ENCODE measurements at places on chromosomes 16 and 17.
A peak's percentile ranks its signal among the peaks of the same experiment; 100 is the strongest.

GRCh38 chr16:83681381-83681956 lies 126.3 kb upstream of the HSBP1 start:
- no peak for DNase-seq

DNA sequence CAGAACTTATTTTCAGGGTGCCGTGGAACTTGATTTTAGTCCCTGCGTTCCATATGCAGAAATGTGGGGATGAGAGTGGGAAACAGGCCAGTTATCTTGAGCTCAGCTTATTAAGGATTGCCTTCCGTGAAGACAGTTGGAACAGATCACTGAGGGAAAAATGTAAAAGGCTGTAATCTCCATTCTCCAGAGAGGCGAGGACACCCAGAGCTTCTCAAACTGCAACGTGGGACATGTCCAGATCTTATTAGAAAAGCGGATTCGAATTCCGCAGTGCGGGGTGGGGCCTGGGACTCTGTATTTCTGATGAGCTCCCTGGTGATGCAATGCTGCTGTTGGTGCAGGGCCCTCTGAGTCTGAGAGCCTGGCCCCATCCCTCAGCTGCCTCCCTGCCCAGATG lies 185.6 kb upstream of the CIBAR2 start:
- no peak for DNase-seq

DNA sequence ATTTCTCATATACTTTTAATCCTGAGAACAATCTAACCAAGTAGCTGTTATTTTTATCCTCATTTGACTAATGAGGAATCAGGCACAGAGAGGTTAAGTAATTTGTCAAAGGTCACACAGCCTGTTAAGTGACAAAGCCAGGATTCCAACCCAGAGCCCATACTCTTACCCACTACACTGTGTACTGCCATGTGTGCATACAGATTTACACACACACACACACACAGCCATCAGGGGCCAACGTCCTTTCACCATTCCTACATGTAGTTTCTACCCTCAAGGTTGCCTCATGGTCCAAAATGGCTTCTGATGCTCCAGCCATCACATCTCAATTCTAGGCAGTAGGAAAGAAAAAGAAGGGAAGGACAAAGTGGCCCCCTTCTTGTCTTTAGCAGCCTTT lies 22.1 kb downstream of the TMEM186 start:
- no peak for DNase-seq

- no peak for DNase-seq
These were observed 25.0 kb downstream of the TAC4 start for GRCh38 chr17:49822829-49823228.

GRCh38 chr16:50442221-50442620 lies 73.4 kb upstream of the BRD7 start:
- no peak for DNase-seq

DNA sequence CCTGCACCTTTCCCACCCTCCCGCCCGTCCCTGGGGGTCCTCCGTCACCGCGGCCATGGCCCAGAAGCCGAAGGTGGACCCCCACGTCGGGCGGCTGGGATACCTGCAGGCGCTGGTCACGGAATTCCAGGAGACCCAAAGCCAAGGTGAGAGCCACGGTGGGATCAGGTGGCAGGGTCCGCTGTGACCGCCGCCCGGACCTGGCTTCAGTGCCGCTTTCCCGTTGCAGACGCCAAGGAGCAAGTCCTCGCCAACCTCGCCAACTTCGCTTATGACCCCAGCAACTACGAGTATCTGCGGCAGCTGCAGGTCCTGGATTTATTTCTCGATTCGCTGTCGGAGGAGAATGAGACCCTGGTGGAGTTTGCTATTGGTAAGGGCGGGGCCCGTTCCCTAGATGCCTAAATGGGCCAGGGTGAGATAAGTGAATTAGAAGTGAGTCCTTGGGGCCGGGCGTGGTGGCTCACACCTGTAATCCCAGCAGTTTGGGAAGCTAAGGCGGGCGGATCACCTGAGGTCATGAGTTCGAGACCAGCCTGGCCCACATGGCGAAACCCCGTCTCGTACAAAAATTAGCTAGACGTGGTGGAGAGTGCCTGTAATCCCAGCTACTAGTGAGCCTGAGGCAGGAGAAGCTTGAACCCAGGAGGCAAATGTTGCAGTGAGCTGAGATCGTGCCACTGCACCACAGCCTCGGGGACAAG lies 617 bp downstream of the ARMC7 start:
- DNase-seq: peak; percentile 25

GRCh38 chr17:72477491-72477890 lies 356.7 kb downstream of the SOX9 start:
- no peak for DNase-seq

- no peak for DNase-seq
These were observed 116.4 kb upstream of the SMURF2 start for GRCh38 chr17:64778240-64779097.

GRCh38 chr17:80762076-80762475 lies 217.4 kb downstream of the RPTOR start:
- DNase-seq: no peak

- DNase-seq: peak; percentile 66
These were observed 186.0 kb upstream of the TNRC6C start for GRCh38 chr17:77772461-77772897.

GRCh38 chr17:27488231-27488630 lies 32.0 kb downstream of the KSR1 start:
- DNase-seq: no peak

GRCh38 chr17:45396496-45397205 lies 36.0 kb downstream of the ARHGAP27 start:
- DNase-seq: no peak

DNA sequence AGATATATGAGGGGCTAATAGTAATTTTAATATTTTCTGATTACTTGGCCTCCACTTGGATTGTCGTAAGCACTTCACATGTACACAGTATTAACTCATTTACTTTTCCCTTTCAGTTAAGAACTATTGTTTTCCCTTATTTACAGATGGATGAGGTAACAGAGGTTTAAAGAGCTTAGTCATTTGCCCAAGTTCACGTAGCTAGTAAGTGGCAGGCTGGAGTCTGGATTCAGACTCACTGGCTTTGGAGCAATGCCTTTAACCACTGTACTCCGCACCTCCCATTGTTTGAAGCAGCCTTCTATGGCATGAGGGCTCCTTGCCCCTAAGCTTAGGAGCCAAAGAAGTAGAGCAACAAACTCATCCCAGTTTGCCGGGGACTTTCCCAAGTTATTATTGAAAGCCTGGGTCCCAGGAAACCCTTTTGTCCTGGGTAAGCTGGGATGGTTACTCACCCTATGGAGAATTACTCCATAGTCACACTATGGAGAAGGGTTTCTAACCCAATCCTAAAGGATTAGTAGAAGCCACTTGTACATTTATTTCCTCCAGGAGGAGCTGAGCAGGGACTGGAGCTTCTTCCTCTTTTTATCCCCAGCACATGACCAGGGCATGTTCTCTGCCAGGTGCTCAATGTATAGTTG lies 12.3 kb downstream of the FOXL1 start:
- DNase-seq: no peak

GRCh38 chr17:8664456-8665126 lies 34.1 kb upstream of the MYH10 start:
- no peak for DNase-seq

GRCh38 chr16:88451586-88452481 lies 1.2 kb upstream of the ZFPM1 start:
- DNase-seq: no peak

DNA sequence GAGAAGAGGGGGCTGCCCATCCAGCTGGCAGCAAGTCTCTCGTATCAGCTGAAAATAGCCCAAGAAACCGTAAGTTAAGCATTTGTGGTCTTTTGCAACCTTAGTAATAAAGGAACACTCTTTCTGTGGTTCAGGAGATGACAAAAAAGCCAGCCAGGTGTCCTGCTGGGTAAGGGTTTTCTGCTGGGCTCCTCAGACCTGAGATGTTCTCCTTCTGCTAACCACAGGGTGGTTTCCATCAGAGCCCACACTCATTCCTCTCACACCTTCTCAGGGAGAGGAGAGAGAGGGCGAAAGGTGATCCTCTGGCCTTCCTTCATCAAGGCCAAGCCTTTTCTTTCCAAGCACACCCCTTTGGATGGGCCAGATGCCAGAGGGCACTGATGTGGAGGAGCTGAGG lies 70.7 kb downstream of the TEX14 start:
- DNase-seq: no peak

- DNase-seq: no peak
These were observed 137.5 kb downstream of the SOCS1 start for GRCh38 chr16:11118479-11118878.

GRCh38 chr16:28165598-28165997 lies 46.2 kb downstream of the XPO6 start:
- DNase-seq: no peak

DNA sequence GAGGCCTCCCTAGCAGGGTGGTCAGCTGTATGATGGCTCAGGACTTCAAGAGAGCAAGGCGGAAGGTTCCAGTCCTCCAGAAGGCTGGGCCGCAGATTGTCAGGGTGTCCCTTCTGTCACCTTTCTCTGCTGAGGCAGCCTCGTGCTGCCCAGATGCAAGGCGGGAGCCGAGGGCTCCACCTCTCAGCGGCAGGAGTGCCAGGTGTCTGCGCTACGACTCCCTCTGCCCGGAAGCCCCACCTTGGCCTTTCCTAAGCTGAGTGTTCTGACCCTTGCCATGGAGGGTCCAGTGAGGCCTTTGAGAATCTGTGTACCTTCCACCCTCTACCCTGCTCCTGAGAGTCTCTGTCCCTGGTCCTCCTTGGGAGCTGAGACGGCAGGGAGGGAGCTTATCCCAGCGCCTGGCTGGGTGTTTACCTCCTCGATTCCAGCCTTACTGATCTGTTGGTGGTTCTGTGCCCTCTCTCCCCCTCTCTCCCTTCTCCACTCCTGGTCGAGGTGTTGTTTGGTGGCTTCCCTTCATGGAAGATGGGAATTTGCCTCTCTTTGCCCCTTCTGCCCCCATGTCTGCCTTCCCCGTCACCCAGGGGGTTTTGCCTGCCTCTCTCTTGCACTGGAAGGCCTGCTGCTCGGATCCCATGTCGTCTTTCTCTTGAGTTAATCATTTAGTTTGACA lies 2.2 kb upstream of the ZNF750 start:
- no peak for DNase-seq

DNA sequence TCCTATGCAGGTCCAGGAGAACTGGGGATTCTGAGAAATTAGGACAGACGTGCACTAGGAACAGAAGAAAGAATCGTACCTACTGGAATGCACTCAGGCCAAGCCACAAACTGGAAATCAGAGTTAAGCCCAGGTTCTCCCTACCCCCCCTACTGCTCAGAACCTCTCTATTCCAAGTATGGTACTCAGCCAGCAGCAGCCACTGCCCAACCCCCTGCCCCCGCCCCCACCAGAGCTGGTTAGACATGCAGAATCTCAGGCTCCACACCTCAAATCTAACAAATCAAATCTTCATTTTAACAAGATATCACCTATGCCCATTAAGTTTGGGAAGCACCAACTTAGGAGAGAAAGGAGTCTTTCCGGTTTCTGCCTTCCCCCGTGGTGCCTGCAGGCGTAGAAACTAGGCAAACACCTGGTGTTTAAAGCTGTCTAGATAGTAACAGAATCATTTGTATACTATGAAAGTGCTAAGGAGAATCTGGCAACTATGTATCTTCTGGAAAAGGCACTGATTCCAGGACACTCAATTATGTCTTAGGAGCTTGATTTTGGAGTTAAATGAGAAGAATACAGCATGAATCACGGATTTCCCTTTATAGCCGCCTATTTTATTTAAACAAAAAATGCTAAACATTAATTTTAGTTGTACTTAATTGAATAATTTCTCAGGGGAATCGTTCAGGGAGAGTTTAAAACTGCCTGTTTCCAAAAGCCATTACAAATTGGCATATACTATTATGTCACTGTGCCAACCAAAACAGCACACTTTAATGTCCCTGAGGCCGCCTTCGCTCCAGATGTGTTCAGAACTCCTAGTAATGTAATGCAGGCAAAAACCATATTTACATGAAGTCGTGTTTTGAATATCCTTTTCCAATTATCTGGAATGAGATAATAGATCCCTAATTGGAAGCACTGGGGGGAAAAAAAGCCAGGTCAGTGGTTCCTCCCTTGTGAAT lies 166.5 kb downstream of the STX8 start:
- DNase-seq: no peak

DNA sequence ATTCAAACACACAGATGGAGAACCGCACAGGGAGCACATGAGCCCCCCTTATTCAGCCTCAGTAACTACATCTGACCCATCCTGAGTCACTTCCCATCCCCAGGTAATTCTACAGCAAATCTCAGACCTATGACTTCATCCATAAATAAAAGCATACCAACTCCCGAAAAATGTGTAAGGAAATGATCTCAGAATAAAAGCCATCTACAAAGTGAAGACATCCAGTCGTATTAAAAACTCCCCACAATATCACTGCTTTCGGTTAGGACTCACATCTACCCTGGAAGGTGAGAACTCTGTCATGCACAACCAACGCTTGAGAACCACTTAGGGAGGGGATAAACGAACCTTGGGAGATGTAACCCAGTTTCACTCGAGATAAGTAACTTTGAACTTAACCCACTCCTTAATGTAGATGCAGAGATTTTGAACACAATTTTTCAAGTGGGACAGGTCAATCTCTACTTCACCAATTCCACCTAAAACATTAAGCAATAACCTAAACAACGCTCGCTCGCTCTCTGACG lies 1.3 kb downstream of the USP36 start:
- no peak for DNase-seq

- DNase-seq: no peak
These were observed 184.8 kb upstream of the ZFHX3 start for GRCh38 chr16:73232555-73233328.
